ENCODE measurements at places on chromosomes 4 and X. TPM values are rescaled to one million over a fixed set of nuclear protein-coding genes. Genes with fewer than 3 reads are reported as not detected.

DNA sequence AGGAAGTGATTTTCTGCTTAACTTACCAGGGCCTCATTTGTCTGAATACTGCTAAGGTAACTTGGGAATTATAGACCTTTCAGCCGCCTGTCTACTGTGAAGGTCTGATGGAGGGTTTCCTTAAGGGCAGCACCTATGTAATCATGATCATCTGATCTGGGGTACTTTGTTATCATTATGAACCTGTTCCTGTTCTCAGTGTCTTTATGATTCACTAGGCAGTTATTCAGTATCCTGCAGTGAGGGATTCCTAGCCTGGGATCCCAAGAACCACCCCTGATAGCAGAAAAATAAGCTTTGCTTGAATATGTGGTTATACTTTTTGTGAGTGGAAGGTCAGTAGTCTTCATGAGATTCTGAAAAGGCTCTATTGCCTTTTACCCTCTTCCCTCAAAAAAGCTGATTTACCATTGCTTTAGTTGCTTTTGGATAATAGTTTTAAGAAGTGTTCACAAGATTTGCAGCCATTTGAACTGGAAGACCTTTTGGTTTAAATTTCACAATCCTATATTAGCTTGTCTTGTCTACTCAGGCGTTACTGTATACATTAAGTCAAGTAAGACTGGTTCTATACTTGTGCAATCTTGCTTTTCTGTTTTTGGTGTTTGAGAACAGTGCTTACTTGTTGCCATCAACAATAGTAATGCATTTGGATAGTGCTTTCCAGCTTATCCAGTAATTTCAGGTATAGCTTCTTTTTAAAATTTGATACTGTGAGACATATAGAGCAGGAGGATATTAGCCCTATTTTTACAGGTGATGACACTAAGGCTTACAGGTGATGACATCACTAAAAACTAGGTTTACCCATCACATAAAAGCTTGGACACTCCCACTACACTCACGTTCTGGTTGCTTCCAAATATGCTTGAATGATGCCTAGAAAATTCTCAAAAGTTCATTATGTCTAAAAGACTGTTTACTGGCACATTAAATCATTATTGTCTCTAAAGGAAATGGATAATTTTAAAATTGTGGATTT lies 60.0 kb downstream of the FHIP1A start:
- DNase-seq, result no peak

GRCh38 chr4:6020613-6021012 lies 2.4 kb upstream of the C4orf50 start:
- DNase-seq, result no peak

- no peak for DNase-seq
These were observed 182.1 kb downstream of the EVC2 start for GRCh38 chr4:5526080-5526846.

GRCh38 chr4:48047421-48047844 lies 30.9 kb downstream of the NIPAL1 start:
- DNase-seq, result no peak

DNA sequence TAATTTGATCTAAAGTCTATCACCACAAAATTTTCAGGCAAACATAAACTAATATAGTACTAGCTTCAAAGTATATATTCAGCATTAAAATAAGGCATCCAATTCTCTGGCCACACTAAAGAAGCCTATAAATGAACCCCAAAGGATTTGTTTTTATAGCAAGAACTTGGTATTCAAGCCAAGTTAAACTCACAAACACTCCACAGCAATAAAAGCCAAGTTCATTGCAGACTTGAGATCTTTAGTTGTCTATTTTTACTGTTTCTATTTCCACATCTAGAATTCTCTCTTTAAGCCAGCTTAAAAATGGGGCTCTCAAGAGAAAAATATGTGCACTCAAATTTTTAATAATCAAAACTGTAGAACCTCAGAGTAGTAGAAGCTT lies 51.1 kb downstream of the WDFY3 start:
- no peak for DNase-seq

DNA sequence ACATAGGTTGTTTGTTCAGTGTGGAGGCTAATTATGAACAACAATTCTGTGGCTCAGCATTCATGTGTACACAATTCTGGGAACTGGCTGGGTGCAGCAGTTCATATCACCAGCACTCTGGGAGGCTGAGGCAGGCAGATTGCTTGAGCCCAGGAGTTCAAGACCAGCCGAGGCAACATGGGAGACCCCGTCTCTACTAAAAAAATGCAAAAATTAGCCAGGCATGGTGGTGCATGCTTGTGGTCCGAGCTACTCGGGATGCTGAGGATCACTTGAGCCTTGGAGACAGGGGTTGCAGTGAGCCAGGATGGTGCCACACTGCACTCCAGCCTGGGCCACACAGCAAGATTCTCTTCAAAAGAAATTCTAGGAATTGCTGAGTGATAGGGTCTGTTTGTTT lies 4.5 kb upstream of the PPP2R2C start:
- no peak for DNase-seq

- DNase-seq, result no peak
These were observed 262.5 kb upstream of the PCDH18 start for GRCh38 chr4:137794764-137795254.

GRCh38 chr4:10336471-10336870 lies 120.8 kb downstream of the ZNF518B start:
- no peak for DNase-seq

- no peak for DNase-seq
These were observed 652 bp downstream of the SRPX start for GRCh38 chrX:38220024-38220414.

DNA sequence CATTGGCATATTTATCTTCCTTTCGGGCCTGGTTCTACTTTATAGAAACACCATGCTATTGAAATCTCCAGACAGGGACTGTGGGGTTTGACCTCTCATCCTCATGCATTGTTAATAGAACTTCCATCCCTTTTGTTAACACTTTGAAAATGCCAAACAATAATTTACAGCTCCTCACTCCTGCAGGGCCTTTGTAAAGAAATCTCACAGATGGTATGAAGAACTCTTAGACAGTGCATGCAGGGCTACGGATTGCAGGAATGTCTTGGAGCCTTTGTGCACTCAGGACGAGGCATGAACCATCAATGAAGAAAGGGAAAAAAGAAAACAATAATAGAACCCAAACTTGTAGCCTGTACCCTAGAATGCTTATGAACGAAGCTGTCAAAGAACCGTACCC lies 92.8 kb upstream of the TMEM47 start:
- no peak for DNase-seq

DNA sequence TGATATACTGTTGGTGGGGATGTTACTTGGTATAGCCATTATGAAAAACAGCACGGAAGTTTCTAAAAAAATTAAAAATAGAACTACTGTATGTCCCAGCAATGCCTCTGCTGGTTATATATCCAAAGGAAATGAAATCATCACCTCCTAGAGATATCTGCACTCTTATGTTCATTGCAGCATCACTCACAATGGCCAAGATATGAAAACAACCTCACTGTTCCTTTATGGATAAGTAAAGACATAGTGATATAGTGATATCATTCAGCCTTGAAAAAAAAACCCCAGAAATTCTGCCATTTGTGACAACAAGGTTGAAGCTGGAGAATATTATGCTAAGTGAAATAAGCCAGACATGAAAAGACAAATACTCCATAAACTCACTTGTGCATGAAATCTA lies 543.8 kb upstream of the SLIT2 start:
- DNase-seq, result no peak

DNA sequence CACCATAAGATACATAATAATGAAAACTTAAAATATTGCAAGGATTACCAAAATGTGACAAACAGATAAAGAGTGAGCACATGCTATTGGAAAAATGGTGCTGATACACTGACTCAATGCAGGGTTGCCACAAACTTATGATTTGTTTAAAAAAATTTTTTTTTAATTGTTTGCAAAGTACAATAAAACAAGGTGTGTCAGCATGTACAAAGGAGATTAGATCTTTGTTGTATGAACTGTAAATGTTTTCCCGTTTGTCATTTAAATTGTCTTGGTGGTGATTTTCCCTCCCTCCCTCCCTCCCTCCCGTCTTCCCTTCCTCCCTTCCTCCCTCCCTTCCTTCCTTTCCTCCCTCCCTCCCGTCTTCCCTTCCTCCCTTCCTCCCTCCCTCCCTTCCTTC lies 31.4 kb downstream of the ANXA5 start:
- DNase-seq, result no peak

DNA sequence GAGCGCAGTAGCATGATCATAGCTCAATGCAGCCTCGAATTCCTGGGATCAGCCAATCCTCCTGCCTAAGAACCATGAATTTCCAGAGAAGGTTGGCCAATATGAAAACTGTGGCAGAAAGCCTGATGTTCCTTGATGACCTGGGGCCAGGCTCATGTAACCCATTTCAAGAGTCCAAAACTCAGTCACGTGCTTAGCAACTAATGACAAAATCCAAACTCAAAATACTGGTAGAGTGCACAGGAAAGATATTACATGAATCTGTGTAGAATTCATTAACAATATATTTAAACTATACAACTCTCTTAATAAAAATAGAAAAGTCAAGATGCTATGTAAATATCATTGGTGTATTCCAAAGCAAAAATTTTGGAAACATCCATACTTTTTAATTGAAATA lies 265.7 kb upstream of the NDST3 start:
- DNase-seq, result no peak

GRCh38 chrX:137052643-137053235 lies 18.9 kb upstream of the GPR101 start:
- DNase-seq, result no peak

GRCh38 chr4:14259936-14260335 lies 632.4 kb upstream of the BOD1L1 start:
- DNase-seq, result peak; percentile 10

DNA sequence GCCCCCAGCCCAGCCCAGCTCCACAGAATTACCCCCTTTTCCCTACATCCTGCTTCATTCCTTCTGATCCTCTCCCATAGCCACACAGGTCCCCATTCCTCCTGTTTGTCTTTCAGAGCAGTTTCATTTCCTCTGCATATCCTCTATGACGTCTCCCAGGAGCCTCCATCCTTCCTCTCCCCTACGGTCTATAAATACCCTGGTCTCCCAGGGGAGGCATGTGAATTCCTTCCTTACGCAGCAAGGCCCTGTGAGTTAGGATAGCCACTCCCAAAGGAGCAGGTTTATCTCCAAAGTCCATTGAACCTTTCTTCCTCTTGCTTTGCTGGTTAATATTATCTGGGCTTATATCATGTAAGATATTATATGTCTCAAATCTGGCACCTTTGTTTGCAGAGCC lies 8.4 kb upstream of the APLN start:
- peak; percentile 84 for DNase-seq

GRCh38 chrX:53374923-53375322 lies 47.5 kb downstream of the SMC1A start:
- peak; percentile 15 for DNase-seq

DNA sequence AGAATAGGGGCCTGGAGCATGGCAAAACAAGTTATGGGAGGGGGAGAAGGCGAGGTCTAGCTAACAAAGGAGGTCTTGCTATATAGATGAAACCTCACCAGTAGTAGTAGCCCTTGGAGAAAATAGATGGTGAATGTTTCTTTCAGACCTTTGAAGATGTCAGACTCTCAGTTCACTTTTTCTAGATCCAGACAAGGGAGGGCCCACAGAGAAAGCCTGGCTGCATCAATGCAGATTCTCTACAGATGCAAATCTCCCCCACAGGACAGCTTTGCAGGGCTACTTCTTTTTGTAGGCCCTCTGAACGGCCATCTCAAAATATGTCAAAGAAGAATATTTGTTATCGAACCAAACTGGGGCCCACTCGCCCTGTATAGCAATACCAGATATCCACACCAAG lies 159.7 kb downstream of the ANK2 start:
- no peak for DNase-seq

DNA sequence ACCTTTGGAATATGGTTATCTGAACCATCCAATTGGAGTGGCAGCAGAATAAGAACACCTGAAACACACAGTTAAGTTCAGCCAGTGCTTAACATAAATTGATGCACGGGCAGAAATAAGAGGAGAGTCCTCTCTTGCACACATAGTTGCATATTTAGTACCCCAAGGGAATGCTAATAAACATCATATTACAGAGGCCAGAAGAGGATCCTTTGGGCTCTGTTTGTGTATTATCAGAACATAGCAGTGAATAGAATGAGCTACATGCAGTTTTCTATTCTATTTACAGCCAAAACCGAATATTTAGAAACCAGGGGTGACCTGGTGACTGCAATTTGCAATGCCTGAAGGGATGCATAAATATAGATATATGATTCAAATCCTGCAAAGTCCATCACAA lies 300.8 kb upstream of the GALNT7 start:
- no peak for DNase-seq

DNA sequence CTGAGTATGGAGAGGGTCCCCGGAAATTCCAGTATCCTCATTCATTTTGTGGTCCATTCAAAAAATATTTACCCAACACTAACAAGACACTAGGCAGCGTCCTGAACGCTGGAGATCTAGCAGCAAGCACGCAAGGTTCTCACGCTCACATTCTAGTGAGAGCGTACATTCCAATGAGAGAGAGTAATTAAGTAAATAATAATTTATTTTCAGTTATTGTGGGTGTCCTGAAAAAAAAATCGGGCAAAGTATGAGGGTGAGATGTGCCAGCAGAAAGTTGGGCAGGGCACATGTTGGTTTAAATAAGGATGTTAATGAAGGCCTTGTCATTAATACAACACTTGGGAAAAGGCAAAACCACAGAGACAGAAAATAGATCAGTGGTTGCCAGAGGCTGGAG lies 4.0 kb upstream of the TMEM156 start:
- DNase-seq, result no peak

DNA sequence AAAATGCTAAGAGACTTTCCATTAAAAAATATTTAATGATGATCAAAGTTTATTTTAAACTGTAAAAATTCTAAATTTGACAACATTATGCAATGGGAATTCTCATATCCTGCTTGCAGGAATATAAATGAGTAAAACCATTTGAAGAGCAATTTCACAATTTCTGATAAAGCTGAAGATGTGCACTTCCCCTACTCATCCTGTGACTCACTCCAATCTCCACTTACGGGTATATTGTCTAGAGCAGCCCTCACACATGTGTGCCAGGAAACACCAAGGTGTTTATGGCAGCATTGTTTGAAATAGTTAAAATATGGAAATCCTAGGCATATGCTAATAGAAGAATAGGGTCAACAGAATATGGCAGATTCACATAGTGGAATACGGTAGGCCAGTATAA lies 158.4 kb downstream of the PDHA2 start:
- DNase-seq, result no peak

GRCh38 chr4:51858605-51859202 lies 15.8 kb downstream of the DCUN1D4 start:
- no peak for DNase-seq

GAGE12F gene
- total RNA-seq, result not detected

FGB gene
- not detected for total RNA-seq

ZIC3 gene
- total RNA-seq, result not detected

ANK2 gene
- 68.4 TPM for total RNA-seq

HOPX gene
- total RNA-seq, result 0.29 TPM

CT45A3 gene
- not detected for total RNA-seq

MAGEE2 gene
- total RNA-seq, result not detected

EDA gene
- 0.59 TPM for total RNA-seq

ZNF711 gene
- total RNA-seq, result 1.5 TPM

ITGB1BP2 gene
- 1.5 TPM for total RNA-seq

IL2RG gene
- not detected for total RNA-seq

AWAT2 gene
- total RNA-seq, result not detected

RGN gene
- total RNA-seq, result 4.4 TPM

Data from osteoblast (primary cell).